ENCODE measurements at places on chromosomes 1 and 21.

GRCh38 chr21:28714777-28715464 lies 277.8 kb downstream of the LTN1 start:
- DNase-seq, result peak; percentile 93

DNA sequence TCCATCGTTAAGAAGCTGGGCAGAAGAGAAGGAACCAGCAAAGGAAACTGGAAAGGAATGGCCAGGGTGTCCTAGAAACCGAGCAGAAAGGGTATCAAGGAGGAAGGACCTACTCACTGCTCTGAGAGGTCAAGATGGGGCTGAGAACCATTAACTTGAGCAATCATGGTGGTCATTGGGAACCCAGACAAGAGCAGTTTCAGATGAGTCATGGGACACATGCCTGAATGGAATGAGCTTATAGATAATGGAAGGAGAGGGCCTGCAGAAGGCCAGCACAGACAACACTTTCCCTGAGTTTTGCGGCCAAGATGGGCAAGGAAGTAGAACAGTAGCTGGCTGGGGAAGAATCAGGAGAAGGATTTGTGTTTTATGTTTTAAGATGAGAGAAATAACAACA lies 383.2 kb downstream of the KIF26B start:
- peak; percentile 51 for DNase-seq

GRCh38 chr1:113940365-113941244 lies 11.5 kb downstream of the HIPK1 start:
- DNase-seq, result no peak

DNA sequence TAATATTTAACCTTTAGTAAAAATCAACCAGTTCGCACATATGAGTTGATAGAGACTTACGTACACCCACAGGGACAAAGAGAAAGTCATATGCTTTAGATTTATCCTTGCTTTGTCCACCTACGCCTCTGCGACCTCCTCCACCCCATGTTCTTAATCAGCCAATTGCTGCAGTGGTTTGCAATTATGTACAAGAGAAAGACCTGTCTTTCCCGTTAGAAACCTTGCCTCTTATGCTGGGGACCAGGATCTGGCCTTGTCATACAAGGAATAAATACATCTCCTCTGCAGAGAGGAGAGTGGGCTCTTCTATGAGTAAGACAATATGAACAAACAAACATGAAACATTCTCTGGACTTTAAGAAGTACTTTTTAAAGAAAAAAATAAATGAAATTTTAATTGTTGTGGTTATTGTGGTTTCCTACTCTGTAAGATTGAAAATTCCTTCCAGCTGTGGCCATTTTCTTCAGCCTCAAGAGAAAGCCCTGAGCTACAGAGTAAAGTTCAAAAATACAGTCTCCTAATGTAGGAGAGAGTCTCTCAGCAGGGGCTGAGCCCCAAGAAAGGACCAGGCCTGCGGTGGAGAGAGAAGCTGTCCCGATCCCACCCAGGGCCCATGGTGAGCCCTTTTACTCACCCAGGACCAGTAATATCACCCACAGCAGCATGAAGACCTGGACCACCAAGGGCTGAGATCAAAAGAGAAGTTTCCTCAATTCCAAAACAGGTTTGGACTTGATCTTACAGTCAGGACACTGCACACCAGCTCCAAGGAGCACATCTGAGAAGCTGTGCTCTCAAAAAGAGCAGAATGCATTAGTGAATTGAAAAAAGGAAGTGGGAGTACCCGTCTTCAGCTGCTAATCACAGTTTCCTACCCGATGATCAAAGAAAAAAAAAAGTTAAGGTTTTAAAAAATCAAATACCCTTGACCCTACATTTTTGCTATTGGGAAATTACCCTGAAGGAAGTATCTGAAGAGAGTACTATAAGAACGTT lies at the start of gene FCRL5:
TSS of gene FCRL5 (minus strand) at position 822 of the 1,000 bp plus-strand sequence. CDS start at position 669, 153 bp downstream.
- DNase-seq, result no peak

DNA sequence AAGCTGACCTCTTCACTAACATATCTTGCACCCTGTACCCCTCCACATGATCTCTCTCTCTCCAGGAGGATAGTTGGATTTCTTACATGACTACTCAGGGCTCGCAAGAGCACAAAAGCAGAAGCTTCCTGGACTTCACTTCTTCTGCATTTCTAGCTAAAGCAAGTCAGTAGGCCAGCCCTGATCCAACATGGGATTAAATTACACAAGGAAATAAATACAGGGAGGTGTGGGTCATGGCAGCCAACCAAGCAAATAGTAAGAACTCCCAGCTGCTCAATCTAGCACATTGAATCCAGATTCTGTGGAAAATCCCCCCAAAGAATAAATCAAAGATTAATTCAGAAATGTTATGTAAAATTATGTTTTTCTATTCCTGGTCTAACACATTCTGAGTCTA lies 33.3 kb downstream of the KLHDC7A start:
- DNase-seq, result no peak

DNA sequence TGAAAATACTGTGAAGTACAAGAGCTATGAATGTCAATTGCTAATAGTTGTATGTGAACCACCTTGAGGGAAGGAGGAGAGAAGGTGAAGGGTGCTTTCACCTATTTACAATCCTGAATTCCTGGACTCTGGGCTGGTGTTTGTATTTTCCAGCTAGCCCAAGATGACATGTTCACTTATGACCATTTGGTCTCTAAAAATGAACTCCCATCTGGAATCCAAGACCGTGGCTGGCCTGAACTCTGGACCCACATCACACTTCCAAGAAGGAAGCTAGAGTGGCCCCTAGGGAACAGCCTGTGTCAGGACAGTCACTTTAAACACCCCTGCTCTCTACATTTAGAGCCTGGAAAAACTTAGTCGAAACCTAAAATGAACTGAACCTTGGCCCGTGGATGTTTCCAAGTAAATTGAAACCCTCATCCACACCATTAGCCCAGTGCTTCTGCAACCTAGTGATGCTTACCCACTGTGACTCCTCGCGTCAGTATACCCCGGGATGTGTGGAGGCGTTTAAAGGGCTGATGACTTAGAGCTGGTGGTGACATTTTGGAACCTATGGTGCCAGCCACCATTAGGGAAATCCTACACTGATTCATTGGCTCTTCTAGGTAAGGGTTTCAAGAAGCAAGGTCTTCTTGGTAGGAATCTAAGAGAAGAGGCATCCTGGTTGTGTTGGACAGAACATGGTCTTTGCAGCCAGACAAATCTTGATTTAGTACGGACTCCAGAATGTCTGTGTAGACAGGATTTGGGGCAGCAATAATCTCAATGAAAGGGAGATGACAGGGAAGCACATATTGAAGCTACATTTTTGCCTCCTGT lies 171.5 kb upstream of the IRF2BP2 start:
- DNase-seq, result no peak

GRCh38 chr21:46116776-46117585 lies 19.1 kb downstream of the COL6A2 start:
- DNase-seq, result no peak

DNA sequence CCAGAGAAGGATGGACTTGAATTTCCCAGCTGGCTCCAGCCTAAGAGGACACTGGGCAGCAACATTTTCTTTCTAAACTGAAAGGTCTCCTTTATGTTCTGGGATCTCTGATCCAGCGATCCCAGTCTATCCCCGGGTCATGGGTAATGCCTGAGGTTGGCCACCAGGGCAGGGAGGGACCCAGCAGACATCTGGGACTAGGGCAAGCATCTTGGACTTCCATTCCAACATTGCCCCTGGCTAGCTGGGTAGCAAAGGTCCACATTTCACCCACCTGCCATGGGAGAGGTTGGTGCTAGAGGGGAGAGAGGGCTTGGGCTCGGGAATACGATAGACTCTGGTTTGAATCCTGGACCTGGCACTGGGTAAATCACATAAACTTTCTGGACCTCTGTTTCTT lies 84.6 kb downstream of the LRRN2 start:
- no peak for DNase-seq

GRCh38 chr1:229280037-229280828 lies 9.3 kb downstream of the RAB4A start:
- DNase-seq, result no peak

- DNase-seq, result no peak
These were observed 24.1 kb upstream of the LBR start for GRCh38 chr1:225451840-225452515.

DNA sequence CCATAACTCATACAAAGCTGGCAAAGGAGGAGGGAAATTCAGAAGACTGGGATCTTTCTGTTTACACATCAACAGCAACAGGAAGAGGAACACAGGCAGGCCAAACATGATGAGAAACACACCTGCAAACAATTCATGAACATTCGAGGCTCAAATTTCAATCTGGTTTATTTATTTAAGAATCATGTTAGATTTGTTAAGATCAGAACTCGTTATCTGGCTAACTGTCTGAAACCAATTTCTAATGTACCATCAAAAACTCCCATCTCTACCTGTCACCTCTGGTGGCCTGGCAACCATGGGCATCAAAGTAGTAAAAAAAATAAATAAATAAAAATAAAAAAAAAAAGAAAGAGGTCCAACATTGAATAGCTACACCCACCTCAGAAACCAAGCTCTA lies 9.8 kb downstream of the LBR start:
- DNase-seq, result no peak

- DNase-seq, result peak; percentile 51
These were observed 71.0 kb downstream of the SH3GLB1 start for GRCh38 chr1:86775395-86775794.

GRCh38 chr1:233607252-233608119 lies 6.4 kb upstream of the KCNK1 start:
- DNase-seq, result peak; percentile 16

GRCh38 chr1:101587741-101588140 lies 350.9 kb downstream of the S1PR1 start:
- peak; percentile 34 for DNase-seq

GRCh38 chr1:4700801-4701200 lies 46.4 kb downstream of the AJAP1 start:
- peak; percentile 19 for DNase-seq

- no peak for DNase-seq
These were observed 5.1 kb downstream of the TMEM82 start for GRCh38 chr1:15747378-15747777.

DNA sequence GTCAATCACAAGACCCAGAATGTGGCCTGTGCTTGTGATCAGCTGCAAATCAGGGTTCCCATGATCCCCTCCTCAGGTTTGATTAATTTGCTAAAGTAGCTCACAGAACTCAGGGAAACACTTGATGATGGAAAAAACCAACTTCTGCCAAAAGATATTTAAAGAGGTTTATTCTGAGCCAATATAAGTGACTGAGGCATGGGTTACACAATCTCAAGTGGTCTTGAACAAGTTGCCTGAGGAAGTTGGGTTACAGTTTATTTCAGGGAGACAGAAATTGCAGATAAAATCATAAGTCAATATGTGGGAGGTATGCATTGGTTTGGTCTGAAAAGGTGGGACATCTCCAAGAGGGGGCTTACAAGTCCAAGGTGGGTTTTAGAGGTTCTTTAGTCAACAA lies 243.1 kb downstream of the S1PR1 start:
- no peak for DNase-seq

DNA sequence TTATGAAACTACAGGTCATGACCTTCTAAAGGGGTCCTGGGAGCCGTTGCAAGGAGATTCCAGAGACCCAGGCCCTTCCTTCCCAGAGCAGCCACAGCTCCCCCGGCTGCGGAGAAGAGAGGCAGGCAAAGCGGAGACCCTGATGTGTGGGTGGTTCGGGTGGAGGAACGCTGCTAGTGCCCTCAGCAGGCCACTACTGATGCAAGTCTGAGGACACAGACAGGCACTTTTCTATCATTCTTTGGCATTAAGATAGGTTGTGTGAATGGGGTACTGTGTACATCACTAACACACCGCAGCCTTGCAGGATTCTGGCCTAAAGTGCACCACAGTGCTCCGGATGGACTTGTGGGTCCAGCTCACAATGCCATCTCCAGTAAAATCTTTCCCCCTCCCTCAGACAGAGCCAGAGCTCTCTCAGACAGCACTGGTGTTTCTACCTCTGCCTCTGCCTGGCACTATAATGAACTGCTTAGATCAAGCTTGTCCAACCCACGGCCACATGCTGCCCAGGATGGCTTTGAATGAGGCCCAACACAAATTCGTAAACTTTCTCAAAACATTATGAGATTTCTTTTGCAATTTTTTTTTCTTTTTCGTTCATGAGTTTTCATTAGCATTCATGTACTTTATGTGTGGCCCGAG lies 121.4 kb downstream of the TGFBR3 start:
- no peak for DNase-seq

- no peak for DNase-seq
These were observed 12.0 kb upstream of the ETV3L start for GRCh38 chr1:157111396-157112165.

GRCh38 chr1:201536558-201536957 lies 2.4 kb upstream of the NAV1 start:
- DNase-seq, result peak; percentile 89

- peak; percentile 59 for DNase-seq
These were observed 9.5 kb upstream of the TNFRSF14 start for GRCh38 chr1:2546515-2547209.

DNA sequence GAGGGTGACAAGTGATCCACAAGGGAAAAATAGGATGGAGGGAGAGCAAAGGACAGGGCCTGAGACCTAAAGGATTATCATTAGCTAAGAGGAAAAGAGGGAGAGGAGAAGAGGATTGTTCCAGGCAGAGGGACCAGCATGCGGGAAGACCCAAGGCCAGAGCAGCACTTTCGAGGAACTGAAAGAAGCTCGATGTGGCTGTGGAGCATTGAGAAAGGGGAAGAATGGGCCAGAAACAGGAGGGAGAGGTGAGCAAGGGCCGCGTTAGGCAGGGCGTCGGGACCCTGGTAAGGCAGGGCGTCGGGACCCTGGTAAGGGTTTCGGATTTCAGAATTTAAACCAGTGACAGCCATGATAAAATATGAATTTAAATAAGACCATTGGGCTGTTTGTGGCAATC lies 22.8 kb upstream of the CSF1 start:
- DNase-seq, result no peak

DNA sequence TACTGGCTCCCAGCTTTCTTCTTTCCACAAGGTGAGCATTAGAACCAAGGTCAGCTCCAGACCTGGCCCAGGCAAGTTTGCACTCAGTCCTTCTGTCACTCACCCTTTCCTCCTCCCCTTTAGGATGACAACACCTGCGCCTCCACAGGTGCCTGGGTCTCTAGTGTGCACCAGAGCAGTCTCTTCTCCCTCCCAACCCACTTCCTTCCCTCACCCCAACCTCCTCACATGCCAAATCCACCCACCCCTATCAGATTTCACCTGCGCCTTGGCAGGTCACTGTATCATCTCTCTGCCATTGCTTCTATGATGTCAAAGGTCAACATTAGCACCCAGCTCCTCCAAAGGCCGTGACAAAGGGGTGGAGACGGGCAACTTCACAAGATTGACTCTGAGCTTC lies 38.0 kb downstream of the LBR start:
- no peak for DNase-seq

DNA sequence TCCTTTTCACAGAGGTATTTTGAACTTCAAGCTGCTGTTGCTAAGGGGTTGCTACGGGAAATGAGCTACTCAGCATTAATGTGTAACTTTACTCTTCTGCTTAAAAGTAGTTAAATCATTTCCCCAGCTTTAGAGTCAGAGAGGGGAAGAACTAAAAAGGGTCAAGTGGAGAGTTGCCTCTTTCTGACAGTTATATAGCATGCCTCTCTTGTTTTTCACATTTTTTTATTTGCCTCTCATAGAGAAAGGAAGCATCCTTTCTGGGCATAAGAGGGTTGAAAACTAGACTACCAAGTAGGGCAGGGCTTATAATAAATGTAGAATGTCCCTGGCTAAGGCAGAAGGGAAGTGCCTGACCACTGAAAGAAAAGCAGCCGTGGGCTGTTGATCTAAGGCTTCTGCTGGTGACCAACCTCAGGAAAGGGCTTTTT lies 10.1 kb upstream of the ELAVL4 start:
- DNase-seq, result no peak

GRCh38 chr1:228399531-228400236 lies 7.0 kb downstream of the TRIM11 start:
- DNase-seq, result no peak

GRCh38 chr1:31645274-31645568 lies 545 bp upstream of the PEF1 start:
- no peak for DNase-seq

Measured in fibroblast of skin of right biceps (primary cell).